ENCODE measurements at places on chromosomes 3 and 15.

- DNase-seq, result peak; percentile 53
Measured at GRCh38 chr3:25033407-25034029, 394.5 kb upstream of the RARB start.

DNA sequence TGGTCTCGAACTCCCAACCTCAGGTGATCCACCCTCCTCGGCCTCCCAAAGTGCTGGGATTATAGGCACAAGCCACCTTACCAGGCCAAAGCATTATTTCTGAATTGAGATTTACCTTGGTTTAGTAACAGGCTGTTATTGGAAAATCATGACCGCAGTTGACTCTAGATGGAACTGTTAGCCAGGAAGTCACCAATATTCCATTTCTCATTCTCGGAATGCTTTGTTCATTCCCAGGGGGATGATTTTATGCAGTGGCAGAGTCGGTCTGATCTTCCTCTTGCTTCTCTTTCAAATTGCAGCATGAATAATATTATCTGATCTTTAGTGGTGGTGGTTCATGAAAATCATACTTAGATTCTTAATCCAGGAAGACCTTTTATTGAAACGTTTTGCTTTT lies 195.5 kb upstream of the MBNL1 start:
- DNase-seq, result no peak

DNA sequence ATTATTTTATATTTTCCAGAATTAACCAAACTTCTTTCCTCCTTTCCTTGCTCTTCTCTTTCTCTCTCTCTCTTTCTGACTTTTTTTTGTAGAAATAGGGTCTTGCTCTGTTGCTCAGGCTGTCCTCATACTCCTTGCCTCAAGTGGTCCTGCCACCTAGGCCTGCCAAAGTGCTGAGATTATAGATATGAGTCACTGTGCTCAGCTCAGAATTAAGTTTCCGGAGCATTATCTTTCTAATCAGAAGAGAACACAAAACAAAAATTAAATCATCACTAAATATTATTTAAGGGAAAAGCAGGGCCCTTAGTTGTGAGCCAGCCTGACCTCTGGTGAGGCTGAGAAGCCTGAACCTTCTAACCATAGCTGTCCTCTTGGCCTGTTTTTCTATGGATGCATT lies 168.2 kb downstream of the SOX2 start:
- DNase-seq, result no peak

GRCh38 chr3:84042399-84043106 lies 916.2 kb upstream of the CADM2 start:
- no peak for DNase-seq

DNA sequence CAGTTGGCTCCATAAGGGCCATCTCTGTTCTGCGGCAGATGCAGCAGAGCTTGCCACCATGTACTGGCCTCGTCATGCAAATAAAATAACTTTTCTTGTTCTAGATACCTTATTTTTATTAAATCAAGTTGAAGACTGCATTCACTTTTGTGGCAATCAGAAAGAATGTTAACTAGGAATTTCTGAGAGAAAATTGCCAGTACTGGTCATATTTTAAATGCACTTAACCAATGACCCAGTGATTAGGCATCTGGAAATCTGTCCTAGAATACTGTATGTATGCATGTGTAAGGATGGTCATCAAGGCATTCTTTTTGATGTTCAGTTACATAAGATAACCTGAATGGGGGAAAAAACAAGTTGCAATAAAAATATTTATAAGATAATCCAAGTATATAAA lies 34.2 kb upstream of the CSPG5 start:
- no peak for DNase-seq

DNA sequence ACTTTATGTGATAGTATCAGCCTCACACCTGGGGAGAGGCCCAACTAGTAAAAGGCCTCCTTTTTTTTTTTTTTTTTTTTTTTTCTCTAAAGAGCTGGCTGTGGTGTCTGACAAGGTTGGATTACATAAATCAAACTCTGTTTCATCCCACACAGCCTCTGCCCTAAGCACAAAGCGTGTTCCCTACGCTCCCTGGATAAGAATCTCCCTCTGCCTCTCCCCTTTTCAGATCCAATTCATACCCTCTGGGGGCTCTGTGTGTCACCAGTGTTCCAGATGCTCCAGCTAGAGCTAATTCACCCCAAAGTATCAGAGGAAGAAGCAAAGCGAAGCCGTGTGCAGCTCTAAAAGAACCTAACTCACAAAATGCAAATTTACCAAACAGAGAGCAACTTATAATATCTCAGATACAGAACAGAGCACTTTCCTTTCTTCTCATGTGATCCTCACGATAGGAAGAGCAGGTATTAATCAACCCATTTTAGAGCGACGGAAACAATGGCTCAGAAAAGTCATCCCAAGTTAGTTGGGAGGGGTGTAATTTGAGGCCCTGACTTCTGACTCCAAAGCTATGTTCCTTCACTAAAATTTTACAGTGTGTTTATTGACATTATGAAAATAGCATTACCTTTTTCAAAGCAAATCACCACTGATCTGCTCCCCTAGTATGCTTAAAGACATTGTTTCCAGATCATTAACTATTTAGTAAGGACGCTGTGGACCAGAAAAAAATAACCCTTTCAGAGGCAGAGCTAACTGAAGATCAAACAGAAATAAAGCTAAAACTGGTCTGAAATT lies 12.4 kb downstream of the BMF start:
- DNase-seq, result peak; percentile 55

GRCh38 chr3:193650585-193650984 lies 57.6 kb downstream of the OPA1 start:
- no peak for DNase-seq

DNA sequence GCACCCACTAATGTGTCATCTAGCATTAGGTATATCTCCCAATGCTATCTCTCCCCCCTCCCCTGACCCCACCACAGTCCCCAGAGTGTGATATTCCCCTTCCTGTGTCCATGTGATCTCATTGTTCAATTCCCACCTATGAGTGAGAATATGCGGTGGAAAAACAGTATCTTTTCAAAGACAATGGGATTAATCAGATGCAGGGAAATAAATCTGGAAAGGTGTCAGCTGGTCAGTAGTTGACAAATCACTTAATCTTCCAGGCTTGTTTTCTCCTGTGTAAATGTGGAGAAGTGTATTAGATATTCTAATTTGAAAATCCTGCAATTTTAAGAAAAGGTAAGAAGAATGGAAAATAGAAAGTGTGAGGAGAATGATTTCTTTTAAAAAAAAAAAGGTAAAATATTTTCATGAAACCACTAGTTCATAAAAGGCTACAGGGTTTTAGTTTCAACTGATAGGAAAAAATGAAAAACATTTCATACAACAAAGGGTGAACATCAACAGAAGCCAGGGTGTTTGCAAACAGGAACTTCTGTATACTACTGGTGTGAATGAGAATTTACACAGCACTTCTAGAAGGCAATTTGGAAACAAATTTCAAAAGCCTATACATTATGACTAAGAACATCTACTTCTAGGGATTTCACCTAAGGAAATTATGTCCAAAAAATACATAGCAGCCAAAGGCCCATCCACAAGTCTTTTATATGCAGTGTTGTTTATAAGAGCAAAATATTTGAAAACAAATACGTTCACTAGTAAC lies 113.5 kb downstream of the CBLB start:
- DNase-seq, result no peak

DNA sequence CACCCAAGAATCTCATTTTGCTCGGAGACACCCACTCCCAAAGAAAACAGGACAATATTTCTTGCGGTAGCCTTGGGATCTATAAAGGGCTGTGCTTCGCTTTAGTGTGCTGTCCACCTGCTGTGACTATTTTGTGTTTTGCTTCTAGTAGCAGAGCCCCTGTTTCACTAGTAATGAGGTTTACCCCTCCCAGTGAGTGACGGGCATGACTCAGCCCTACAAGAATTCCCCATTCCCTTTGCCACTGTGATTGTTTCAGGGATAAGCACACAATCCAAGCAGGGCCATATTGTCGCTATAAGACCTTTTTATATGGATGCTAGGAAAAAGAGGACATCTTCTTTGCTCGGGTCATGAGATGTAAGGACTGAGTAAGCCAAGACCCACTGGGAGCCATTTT lies 62.5 kb upstream of the FOXB1 start:
- DNase-seq, result no peak

DNA sequence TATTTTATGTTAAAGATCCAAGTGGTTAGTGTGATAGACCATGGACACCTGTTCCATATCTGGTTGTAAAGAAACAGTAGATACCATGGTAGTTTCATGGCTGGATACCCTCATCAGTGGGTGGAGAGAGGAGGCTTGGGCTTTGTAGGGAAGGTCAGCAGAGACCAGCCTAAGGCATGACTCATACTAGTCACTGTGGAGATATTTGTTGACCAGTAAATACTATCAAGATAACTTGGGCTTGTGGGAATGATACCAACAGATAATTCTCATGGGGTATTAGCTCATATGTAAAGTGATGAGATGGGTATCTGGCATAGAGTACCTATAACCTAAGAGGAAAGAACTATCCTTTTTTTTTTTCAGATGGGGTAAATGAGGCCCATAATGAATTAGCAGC lies 354.5 kb downstream of the CACNA2D3 start:
- DNase-seq, result no peak

DNA sequence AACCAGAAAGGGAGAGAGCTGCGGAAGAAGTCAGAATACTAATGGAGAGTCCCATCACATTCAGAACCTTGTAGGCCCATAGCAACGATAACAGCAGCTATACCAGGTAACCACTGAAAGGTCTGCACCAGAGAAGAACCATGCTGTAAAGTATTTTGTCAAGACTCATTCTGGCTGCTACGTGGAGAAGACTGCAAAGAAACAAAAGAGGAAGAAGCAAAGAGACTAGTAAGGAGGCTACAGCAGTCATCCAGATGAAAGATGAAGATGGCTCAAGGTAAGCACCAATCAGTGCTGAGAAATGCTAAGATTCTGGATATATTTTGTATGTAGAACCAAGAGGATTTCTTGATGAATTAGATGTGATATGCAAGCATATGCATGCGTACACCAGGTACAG lies 39.6 kb downstream of the ACAP2 start:
- no peak for DNase-seq

- peak; percentile 34 for DNase-seq
Measured at GRCh38 chr3:63349583-63350573, 71.8 kb downstream of the SYNPR start.

- no peak for DNase-seq
Measured at GRCh38 chr15:81338170-81339007, 14.4 kb upstream of the STARD5 start.

DNA sequence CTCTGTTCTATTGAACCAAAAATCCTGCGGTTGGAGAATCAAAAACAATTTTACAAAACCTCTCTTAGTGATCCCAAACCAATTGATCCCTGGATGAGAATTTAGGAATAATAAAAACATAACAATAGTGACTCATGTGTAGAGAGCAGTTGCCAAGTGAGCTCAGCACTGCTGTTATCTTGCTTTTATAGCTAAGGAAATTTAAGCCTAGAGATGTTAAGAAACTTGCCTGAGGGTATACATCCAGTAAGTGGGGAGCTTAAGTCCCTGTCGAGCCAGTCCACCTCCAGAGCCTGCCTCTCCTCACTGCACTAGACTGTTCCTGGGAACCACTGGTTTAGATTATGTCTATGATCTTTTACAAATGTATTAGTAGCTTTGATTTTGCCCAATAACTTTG lies 358.4 kb upstream of the LMCD1 start:
- no peak for DNase-seq

- DNase-seq, result no peak
Measured at GRCh38 chr15:96610757-96611156, 280.3 kb downstream of the NR2F2 start.

DNA sequence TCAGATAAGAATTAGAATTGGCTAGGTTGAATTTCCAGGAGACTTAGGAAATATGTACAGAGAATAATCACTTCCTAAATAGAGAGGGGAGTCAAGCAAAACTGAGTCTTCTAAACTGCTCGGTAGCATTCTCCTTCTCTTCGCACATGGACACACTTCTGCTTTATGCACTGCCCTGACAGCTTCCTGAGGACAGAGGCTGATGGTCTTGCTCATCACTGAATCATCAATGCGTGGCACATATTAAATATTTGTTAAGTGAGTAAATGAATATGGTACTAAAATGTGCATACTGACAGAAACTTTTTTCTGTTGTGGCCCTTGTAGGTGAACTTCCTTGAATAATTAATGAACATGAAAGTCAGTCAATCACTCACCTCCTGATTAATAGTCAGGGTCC lies 315.5 kb downstream of the FHIT start:
- DNase-seq, result no peak

DNA sequence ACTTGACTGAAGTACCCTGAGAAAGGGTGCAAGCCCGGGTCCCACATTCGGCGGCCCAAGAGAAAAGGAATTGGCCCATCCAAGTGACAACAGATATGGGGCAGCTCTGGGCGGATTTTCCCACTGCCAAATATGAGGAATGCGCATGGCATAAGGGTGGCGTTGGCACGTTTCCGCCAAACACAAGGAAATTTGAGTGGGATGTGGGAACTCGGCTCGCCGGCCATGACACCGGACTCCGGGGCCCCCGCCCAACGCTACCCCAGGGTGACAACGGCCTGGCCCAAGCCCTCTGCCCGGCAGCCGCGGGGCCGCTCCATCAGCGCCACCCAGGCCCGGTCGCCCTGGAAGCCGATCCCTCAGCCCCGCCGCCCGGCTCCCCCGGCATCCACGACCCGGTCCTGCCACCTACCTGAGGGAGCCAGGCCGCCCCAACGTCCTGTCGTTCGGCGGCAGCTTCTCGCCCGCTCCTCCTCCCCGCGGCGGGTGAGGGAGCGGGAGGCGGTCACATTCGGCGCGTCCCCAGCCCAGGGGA lies 449 bp downstream of the RAF1 start:
- DNase-seq, result peak; percentile 59

- no peak for DNase-seq
Measured at GRCh38 chr3:160061525-160061924, 72.9 kb downstream of the IL12A start.

DNA sequence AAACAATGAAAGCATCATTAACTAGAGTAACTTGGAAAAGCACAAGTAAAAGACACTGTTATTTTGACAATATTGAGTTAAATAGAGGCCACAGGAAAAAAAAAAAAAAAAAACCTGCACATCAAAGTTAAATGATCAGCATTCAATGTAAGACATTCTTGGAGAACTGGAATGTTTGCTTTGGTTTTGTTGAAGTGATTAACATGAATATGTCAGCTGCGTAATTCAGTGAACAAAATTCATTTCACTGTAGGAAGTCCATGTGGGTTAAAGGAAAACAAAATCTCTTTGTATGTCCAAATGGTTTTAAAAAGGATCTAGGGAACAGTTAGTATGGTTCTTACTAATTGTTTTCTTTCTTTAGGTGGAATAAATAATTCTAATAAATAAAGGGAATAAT lies 252.8 kb upstream of the CNTN6 start:
- no peak for DNase-seq

DNA sequence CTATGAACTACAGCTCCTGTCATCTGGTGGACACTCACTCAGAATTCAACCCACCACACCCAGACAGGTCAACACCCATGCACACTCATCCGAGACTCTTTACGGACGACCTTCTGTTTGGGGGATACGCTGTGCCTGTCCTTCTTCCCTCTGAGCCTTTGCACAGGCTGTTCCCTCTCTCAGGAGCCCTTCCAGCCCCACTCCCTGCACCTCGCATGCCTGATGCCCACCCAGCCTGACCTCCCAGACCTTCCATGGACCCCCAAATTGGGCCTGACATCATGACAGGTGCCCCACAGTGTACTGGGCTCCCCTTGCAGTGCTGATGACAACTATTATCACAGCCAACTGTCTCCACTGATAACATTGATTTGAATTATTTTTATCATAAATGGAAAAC lies 135.8 kb downstream of the NSMCE3 start:
- DNase-seq, result no peak

- DNase-seq, result no peak
Measured at GRCh38 chr3:49417516-49418120, 4.7 kb downstream of the AMT start.

- peak; percentile 56 for DNase-seq
Measured at GRCh38 chr3:101849714-101850245, 466 bp downstream of the NFKBIZ start.

GRCh38 chr3:12898290-12898964 lies 57.1 kb upstream of the RPL32 start:
- DNase-seq, result no peak
